ENCODE measurements at places on chromosomes 5 and 9.

DNA sequence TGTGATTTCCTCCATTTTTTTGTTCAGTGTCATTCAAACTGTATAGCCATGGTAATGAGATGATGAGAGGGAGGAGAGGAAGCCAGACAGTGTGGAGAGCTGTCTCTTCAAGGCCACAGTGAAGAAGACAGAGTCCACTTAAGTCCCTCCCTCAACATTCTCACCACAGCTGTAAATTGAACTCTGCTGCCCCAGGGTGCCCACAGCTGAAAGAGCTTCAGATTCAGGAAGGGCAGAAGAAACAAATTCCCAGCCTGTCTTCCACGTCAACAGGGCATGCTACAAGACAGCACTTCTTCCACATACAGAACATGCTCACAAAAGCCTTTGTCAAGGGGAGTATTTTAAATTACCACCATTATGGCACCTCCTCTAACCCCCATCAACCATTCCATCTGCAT, 100.4 kb downstream of the KLHL3 start:
- no peak for DNase-seq

GRCh38 chr5:32507738-32508434, 63.3 kb upstream of the ZFR start:
- DNase-seq = no peak

- no peak for DNase-seq
Measured at GRCh38 chr9:69279084-69279731, 45.8 kb upstream of the ENTREP1 start.

DNA sequence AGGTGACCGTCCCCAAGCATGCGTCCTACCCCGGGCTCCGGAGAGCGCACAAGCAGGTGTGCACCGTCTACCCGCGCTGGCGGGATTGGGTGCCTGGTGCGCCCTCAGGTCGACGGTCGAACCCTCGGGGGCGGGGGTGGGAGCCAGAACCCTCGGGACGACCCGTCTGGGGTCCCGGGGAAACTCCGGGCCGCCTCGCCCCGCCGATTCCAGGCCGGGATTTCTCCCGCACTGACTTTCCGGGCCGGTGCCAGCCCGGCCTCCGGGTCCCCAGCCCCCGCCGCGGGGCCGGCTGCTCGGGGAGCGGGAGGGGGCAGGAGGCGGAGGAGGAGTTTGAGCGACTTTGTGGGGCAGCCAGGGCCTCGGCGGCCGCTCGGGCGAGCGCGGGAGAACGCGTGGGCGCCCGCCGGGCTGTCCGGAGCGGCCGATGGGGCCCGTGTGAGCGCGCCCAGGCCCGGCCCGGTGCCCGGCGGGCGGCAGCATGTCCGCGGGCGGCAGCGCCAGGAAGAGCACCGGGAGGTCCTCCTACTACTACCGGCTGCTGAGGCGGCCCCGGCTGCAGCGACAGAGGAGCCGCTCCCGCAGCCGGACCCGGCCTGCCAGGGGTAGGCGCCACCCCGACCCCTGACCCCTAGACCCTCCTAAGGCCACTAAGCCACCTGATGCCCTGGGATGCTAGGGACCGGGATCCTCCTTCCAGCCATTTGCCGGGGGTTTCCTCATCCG, at the start of gene DAB2IP:
Gene DAB2IP (plus strand): TSS at position 340 of the 726 bp plus-strand sequence. CDS start 142 bp downstream, at position 482.
- peak; percentile 44 for DNase-seq

DNA sequence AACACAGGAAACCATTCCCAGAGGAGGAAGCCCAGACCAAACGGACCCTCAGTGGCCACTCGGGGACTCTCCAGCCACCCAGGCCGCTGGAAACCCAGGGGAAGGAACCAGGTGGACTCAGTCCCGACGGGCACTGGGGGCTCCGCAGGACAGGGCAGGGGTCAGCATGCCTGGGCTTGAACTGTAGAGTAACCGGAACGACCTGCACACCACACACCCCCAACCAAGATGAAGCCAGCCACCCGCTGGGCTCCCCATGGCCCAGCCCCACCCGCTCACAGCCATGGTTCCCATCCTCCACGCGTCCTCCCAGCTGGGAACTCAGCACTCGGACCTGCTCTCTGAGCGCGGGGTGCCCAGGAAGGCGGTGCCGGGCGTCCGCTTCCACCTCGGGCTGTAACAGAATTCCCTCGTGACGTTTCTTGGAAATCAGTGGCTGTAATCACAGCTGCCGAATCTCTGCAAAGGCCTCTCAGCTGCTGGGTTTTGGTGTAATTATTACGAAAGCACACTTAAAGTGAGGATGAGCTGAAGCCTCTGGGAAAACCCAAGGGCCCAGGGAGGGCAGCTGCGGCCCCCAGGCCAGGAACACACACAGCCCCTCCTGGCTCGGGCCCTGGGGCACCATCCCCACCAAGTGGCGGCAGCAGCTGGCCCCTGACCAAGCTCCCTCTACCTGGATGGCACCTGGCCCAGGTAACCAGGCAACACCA, 13.8 kb downstream of the NACC2 start:
- no peak for DNase-seq

- DNase-seq = peak; percentile 58
Measured at GRCh38 chr9:129225815-129226214, 47.8 kb upstream of the IER5L start.

- no peak for DNase-seq
Measured at GRCh38 chr9:121782514-121783110, 131.2 kb downstream of the DAB2IP start.

GRCh38 chr5:178225174-178225573, 7.4 kb downstream of the PHYKPL start:
- DNase-seq = no peak

DNA sequence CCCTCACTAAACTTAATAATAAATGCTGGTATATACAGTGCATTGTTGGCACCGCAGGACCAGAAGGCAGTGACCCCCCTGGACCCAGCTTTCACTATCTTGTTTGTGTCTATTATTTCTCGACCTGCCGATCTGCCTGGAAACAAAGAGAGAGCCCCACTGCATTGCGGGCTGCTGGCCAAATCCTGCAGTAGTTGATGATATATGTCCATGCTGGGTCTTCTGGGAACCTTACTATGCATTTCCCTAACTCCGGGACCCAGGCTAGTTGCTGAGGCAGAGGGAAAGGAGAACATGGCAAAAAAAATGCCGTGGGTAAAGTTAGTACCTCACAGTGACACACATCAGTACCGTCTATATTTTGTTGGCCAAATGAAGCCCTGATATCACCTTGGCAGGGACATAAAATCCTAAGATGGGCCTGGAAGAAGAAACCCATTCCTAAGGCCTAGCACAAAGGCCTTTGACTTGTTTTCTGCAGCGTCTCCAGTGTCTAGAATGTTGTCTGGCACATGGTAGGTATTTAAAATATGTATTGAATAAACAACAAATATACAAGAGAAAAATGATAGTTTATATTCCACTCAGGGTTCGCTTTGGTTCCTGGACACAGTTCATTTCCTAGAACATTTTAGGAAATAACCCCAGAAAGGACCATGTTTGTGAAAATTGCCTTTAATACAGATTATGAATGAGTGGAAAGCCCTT, 46.1 kb downstream of the NMUR2 start:
- DNase-seq = no peak

DNA sequence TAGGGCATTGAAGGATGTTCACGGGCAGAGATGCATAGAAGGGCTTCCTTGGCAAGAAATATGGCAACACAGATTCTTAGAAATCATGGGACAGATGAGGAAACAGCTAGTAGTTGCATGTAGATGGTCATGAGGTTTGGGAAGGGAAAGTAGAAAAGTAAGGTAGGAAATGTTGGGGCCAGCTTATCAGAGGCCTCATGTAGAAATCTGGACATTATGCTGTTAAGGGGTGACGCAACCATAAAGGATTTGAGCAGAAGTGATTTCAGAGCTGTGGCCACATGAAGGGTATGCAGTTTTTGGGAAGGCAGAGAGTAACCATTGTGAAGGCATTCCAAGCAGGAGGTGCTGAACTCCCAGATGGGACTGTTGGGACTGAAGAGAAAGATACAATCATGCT, 224.0 kb downstream of the ARHGAP26 start:
- no peak for DNase-seq

DNA sequence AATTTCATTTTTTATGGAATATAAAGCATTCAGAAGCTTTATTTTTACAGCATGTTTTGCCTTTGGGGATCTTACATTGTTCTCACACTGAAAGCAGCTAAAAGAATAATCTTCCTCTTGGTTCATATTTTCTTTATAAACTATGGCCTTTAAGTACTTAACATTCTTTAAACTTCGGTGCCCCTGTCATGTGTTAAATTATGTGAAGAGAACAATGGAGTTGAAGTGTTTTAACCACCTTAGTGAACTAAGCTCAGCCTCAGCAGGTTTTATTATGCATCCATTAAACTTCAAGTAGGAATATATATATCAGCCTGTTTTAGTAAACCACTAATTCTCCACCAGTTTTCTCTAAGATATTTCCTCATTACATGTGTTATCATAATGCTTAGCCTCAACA, 371.4 kb upstream of the CDH18 start:
- DNase-seq = no peak

DNA sequence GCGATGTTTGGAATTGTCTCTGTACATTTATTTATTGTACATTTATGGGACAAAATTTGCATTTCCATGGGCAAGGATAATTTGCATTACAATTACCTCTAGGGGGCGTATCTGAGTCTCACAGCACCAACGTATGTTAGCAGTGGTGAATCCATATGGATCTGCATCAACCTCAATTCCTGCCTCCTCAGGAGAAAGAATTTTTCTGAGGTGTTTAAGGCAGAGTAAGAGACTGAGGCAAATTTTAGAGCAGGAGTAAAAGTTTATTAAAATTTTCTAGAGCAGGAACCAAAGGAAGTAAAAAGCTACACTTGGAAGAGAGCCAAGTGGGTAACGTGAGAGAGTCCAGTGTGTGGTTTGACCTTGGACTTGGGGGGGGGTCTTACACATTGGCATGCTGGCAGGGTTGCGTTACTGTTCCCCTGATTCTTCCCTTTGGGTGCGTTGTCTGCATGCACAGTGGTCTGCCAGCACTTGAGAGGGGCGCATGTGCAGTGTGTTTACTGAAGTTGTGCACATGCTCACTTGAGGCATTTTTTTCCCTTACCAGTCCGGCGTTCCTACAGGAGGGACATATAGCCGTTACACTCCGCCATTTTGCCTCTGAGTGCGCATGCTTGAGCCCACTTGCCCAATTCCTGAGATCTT, 21.0 kb upstream of the RAB14 start:
- DNase-seq = no peak

- DNase-seq = peak; percentile 38
Measured at GRCh38 chr5:153983885-153984284, 54.8 kb downstream of the FAM114A2 start.

DNA sequence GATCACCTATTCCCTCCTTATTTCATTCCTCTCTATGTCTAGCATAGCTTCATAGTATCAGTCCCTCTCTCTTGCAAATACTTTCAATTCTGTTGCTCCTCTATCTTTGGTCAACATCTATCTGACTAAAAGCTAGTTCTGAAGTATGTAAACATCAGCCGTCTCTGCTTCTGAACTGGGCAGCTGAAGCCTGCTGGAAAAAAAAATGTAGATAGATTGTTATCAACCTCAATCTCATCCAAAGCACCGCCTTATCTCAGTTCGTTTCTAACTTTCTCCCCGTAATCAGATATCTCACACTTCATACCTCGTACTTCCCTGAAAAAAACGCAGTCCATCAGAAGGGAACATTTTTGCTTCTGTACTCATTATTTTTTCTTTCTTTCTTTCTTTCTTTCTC, 4.5 kb upstream of the SEMA6A start:
- no peak for DNase-seq

- no peak for DNase-seq
Measured at GRCh38 chr5:136768457-136768856, 403.1 kb upstream of the TRPC7 start.

- peak; percentile 55 for DNase-seq
Measured at GRCh38 chr5:10333154-10334006, 20.1 kb upstream of the MARCHF6 start.

DNA sequence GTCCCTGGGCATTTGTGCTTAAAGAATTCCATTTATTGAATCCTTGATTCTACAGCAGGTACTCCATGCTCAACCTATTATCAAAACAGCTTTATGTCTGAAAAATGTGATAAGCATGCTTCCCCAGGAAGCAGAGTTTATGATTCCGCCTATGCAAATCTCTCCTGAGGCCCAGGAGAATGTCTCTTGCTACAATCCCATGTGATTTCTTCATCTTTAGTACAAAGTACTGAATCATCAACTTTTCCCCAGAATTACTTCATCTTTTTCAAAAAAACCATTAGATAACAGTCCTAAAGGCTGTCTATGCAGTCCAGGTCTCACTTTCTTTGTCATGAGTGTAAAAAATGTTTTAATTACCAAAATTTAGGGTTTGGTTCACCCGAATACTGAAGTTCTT, 130.2 kb upstream of the ADAMTSL1 start:
- DNase-seq = no peak

GRCh38 chr9:124242331-124243194, 15.2 kb upstream of the NEK6 start:
- DNase-seq = peak; percentile 69

- DNase-seq = no peak
Measured at GRCh38 chr9:36823466-36823865, 210.6 kb downstream of the PAX5 start.

DNA sequence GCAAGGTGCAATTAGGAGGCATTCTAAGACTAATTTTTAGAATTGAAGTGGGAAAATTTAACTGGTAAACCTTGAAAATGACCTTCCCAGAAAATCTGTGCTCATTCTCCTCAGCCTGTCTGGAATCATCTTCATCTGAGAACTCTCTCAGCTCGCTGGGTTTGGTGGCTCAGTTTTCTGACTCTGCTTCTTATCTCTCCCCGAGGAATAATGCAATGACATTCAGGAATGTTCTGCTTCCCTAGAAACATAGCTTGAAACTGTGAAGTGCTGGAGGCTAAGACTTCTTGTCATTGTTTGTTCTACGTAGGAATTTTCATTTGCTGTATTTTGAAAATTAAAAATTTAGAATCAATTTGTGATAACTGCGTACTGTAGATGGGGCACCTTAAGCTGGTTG, 86.6 kb downstream of the KCNN2 start:
- no peak for DNase-seq
